ENCODE measurements at places on chromosomes 16 and 17.

- DNase-seq: no peak
Observed at GRCh38 chr17:16301963-16302855, 51.1 kb downstream of the CENPV start.

DNA sequence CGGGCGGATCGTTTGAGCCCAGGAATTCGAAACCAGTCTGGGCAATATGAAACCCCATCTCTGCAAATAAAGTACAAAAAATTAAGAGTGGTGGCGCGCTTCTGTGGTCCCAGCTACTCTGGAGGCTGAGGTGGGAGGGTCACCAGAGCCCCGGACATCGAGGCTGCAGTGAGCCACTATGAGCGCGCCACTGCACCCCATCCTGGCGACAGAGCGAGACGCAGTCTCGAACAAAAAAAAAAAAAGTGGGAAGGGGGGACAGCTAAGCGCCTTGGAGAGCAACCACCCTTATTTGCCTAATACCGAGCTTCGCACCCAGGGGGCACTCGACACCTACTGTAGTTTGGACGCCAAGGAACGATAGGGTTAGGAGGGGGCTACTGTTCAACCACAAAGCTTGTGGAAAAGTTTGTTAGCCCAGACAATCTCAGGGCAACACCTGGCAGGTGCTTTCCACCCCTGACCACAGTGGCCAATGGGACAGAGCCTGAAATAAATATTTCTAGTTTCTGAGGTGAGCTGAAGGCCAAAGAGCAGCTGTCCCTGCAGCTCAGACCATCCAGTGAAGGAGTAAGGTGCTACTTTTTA lies 847 bp upstream of the PSMC3IP start:
- peak; percentile 84 for DNase-seq

- peak; percentile 75 for DNase-seq
Observed at GRCh38 chr17:82230609-82231311, 1.9 kb downstream of the SLC16A3 start.

DNA sequence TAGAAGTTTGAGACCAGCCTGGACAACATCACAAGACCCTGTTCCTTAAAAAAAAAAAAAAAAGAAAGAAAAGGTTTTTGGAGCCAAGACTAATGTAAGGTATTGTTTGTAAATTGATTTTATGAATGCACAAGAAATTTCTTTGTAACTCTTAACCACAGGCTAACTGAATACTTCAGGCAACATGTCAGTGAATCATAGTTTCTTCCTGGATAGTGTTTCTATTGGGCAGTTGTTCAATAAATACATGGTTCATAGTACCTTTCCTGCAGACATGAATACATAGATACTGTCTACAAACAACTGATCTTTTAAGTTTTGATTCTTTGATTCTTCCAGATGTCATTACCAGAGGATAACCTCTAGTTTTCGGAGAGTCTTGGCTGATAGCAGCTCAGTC lies 11.6 kb downstream of the DDX42 start:
- DNase-seq: no peak

DNA sequence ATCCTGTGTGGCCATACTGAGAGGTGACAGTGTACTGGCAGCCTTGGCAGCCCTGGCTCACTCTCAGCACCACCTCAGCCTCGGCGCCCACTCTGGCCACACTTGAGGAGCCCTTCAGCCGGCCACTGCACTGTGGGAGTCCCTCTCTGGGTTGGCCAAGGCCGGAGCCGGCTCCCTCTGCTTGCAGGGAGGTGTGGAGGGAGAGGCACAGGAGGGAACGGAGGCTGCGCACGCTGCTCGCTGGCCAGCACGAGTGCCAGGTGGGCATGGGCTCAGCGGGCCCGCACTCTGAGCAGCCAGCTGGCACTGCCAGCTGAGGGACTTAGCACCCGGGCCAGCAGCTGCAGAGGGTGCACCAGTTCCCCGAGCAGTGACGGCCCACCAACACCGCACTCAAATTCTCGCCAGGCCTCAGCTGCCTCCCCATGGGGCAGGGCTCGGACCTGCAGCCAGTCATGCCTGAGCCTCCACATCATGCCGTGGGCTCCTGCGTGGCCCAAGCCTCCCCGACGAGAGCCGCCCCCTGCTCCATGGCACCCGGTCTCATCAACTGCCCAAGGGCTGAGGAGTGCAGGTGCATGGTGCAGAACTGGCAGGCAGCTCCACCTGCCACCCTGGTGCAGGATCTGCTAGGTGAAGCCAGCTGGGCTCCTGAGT lies 184.4 kb upstream of the TOX3 start:
- no peak for DNase-seq

DNA sequence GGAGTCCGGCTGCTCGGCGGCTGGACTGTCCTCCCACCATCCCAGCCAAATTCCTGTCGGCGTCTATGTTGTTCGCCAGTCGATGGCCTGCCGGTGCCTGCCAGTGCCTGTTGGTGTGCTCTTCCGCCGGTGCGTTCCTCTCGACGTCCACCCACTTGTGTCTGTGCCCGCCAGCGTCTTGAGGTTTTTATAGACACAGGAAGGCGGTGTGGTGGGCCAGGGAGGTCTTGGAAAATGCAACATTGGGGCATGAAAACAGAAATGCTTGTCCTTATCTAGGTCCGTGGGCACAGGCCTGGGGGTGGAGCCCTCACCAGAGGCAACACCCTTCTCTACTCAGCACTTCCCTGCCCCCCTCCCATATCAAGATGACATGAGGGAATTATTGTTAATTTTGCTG lies 167.8 kb downstream of the IRF8 start:
- DNase-seq: no peak

Measured in stimulated activated CD4-positive, alpha-beta T cell treated with anti-CD3 and anti-CD28 coated beads, Interleukin-15, amount 100 ng/mL, for 24 hours (primary cell).